Activated T-helper 1 cell treated with Interleukin-2 at 50 U/mL for 16 hours (primary cell): ENCODE measurements at places on chromosomes 5 and 9.

DNA sequence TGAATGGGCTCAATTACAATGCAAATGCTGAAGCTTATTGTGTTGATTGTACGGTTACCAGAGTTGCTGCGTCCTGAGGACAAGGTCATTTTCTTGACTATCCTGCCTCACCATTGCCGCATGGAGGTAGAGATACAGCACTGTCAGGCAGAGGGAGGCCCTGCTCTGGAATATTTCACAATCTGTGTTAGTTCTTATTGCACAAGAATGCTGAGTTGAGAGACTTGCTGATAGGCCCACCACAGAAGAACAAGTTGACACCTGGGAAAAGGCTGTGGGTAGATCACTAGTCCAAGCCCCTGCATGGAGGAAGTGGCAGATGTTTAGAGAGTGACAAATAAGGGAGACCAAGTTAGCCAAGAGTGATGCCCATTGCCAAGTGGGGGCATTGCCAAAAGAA is 344.5 kb upstream of the ITGA1 start:
- no peak for DNase-seq

GRCh38 chr9:98146101-98146991 is 27.3 kb upstream of the TRIM14 start:
- DNase-seq: no peak

DNA sequence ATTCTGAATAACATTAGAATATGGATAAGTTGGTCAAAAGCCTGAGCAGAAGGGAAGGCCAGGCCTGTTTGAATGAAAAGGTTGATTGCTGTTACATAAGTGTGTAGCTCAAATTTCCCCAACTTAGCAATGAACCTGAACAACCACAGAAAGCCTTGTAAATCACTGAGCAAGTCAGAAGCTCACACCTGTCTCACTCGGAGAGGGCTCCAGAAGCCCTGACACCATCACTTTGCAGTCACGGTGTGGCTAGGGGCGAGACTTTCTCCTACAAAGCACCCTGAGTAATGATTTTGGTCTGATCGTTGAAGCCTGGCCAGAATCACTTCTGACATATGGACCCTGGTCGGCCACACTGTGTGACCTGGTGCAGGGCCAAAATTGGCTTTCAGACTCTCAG is 62.0 kb downstream of the MTX3 start:
- DNase-seq: no peak

GRCh38 chr5:85333276-85333675 is 948.6 kb upstream of the EDIL3 start:
- DNase-seq: no peak

GRCh38 chr5:143206196-143207053 is 197.1 kb downstream of the NR3C1 start:
- no peak for DNase-seq
